ENCODE measurements at places on chromosomes 7 and 10.

- peak; percentile 89 for DNase-seq
These were observed 80.7 kb downstream of the MMRN2 start for GRCh38 chr10:86876748-86877147.

DNA sequence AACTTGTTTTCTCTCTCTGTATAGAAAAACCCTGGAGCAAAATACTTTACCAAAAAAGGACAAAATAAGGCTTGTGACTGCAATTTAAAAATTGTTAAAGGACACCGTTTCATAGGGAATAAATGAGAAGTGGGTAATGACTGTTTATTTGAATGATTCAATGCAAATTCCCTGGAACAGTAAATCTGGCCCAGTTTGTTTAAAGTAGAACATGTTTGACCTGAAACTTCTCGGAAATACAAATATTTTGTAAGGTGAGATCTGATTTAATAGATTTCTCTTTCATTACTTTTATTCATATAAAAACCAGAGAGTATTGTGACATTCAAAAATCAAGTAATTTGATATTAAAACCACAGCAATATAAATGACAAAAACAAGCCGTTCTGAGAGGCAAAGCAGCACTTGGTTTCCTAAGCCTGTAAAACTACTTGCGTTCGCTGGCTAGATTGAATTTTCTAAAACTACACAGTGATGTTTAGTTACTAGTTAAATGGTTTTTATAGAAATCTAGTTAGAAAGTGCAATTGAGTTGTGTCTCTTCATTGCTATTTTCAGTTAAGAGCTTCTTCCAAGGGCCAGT, 76.8 kb upstream of the PITRM1 start:
- peak; percentile 26 for DNase-seq

- DNase-seq = no peak
These were observed 186.1 kb downstream of the MTERF1 start for GRCh38 chr7:91694351-91694841.

GRCh38 chr10:69345402-69345801, 67.1 kb downstream of the HK1 start:
- no peak for DNase-seq

DNA sequence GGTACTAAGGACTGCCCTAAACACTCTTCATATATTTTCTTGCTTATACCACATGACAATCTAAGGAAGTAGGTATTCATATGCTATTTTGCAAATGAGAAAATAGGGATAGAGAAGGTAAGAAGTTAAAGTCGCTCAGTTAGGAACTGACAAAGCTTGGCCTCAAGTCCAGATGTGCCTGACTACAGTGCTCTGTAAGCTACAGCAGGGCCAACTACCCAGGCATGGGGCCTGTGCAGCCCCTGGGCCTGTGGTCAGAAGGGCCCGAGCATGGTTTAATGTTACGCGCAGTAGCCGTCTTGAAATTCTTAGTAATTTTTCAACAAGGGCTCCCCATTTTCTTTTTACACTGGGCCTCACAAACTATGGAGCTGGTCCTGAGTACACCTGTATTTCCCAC, 146.2 kb downstream of the GLI3 start:
- DNase-seq = no peak

GRCh38 chr7:142094861-142095260, 16.7 kb upstream of the MGAM2 start:
- no peak for DNase-seq

DNA sequence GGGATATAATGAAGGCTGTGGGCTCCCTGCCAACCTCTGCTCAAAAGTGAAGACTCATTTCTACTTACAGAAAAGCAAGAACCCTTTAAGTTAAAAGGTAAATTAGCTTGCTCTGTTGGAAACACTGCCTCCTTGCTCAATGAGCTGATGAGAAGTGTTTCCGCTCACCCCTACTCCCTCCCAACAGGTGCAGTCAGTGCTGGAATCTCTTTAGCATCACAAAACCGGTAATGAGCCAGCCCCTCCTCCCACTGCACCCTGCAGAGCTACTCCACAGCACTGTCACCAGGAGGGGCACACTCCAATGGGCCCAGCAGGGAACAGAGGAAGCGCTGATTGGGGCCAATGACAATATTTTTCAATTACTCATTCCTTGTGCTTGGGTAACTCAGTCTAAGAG, 262.5 kb downstream of the TCERG1L start:
- no peak for DNase-seq

DNA sequence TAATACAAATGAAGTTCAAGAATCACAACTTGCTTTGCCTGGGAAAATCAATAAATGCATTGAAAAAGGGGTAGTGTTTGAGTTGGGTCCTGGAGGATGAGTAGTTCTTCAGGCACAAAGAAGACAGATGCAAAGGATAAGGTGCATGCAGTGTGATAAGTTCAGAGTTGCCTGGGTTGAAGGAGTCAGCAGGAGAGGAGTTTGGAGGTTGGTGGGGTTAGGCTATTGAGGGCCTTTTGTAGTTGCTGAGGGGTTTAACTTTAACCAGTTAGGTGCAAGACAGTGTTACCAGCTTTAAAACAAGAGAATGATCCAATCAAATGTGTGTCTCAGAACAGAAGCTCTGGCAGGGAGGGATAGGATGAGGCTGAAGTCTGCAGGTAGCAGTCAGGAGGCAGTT, 44.3 kb upstream of the GLCCI1 start:
- no peak for DNase-seq

DNA sequence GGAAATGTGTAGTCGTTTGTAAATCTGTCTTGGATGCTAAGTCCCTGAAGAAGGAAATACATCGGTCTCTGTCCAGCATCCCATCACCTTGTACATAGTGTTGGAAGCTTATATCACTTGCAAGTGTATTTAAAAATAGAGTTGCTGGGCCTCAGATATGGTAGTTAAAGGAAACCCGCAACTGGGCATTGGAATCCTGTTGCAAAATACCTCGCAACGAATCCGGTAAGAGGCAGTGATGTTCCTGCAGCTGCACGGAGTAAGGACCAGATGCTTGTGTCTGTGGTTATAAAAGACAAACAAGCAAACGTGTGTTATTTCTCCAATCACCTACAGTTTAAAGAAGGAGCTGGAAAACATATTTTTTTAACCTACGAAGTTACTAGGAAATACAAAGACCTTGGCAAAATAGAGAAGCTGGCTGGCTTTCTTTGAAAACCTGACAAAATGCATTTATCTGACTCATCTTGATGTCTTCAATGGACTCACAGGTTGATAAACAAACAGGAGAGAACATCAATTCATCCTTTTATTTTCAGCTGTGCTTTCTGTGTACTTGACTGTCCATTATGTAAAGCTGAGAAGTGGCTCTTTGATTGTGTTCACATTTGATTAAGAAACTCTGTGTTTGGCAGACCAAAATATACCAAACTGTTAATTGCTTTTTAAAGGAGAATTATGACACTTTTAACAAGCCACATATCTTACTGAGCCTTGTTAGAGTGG, 326.4 kb downstream of the SFMBT2 start:
- no peak for DNase-seq

GRCh38 chr10:127997937-127998336, 91.0 kb downstream of the PTPRE start:
- DNase-seq = no peak

All from iris pigment epithelial cell (primary cell).